Anterior cingulate cortex (tissue), 58 donors: ENCODE measurements at places on chromosomes 2 and 18.

- no peak for DNase-seq
These were observed 328.4 kb upstream of the DDX18 start for GRCh38 chr2:117486081-117486480.

DNA sequence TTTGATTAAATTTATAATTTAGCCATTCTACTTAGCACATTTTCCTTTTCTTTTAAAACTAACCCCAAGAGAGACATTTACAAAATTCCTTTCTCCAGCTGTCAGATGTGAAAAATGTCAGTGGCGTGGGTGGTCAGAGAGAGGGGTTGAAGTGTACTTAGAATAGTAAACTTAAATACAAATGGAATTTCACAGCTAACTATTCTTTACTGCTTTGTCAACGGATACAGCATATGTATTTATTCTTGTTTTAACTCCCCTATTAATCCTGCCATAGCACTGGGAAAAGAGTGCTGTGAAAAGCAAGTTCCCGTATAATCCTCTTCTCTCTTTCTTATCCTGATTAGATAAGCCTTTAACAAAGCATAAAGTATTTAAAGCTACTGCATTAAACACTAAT, 191.4 kb upstream of the CHAC2 start:
- no peak for DNase-seq

DNA sequence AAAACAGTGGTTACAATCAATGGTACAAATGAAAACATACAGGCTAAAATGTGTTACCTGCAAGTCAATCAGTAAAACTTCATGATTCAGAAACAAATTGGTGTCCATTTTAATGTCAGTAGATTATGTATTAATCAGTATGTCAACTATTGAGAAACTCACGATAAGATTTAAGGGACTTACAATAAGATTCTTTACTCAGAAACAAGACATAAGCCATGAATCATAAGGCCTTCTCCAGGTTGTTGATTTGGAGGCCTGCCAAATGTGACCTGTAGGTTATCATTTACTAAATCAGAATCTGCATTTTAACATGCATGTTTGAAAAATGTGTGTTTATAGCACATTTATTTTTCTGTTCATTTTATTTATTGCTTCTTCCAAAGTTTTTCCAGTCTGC, 623.1 kb downstream of the CCDC85A start:
- DNase-seq: no peak

- no peak for DNase-seq
These were observed 70.6 kb downstream of the GDF7 start for GRCh38 chr2:20737505-20737904.

DNA sequence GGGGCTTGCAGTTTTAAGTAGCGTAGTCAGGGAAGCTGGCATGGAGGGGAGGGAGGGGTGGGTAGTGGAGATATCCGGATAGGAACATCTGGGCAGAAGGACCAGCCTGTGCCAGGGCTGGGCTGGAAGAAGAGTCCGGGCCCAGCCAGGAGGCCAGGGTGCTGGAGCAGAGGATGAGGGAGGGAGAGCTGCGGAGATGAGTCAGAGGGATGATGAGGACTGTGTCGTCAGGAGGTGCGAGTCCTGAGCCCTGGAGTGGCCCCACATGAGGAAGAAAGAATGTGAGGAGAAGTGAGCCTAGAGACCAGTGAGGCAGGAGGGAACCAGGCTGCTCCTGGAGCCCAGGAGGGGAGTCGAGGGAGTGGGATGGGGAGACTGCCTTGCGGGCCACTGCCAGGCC, 82.4 kb downstream of the CTIF start:
- no peak for DNase-seq

GRCh38 chr2:102059151-102059550, 67.4 kb downstream of the IL1R2 start:
- DNase-seq: no peak

- no peak for DNase-seq
These were observed 124.3 kb upstream of the PELI1 start for GRCh38 chr2:64268330-64269048.

- no peak for DNase-seq
These were observed 14.1 kb upstream of the INO80C start for GRCh38 chr18:35511833-35512232.

- no peak for DNase-seq
These were observed 226.6 kb upstream of the AGAP1 start for GRCh38 chr2:235267251-235267650.

DNA sequence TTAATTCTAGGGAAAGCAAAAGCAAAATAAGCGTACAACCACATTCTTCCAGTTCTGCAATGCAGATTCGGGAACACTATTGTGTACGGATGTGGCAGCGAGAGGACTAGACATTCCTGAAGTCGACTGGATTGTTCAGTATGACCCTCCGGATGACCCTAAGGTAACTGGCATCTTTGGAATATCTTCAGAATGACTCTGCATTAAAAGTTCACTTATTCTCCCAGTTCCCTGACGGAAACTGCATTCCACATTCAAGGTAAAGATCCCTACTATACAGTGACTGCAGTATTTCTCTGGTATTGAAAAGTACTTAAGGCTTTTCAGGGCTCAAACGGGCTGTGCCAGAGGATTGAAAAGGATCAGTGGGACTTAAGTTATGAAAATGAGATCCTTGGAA, 10.9 kb downstream of the DDX18 start:
- no peak for DNase-seq

DNA sequence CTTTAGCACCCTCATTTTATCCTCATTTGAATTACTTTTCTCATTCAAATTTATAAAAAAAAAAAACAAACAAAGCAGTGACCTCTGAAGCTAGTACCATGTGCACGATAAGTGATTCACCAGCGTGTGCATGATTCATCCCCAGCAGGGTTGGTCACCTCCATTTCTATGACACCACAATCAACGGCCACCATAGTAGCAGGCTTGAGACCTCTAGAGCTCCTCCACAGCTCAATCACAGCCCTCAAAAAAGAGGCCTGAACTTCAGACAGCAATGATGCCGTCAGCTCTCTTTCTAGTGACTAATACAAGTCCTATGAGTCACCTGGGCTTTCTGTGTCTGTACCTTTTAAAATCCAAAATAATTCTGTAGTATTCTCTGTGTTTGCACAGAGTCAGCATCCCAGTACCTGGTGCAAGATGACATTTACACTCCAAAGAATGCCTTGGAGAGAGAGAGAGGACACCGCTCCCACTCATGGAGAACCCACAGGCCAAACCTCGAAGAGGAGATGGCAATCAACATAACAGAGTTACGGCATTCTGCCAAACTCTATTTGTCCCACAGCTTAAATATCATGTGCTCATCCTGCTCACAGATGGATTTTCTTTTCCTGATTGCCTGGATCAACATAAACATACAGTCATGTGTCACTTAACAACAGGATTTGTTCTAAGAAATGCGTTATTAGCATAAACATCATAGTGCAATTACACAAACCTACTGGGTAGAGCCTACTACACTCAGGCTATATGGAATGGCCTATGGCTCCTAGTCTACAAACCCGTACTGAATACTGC, 58.7 kb downstream of the L3MBTL4 start:
- no peak for DNase-seq

GRCh38 chr2:172333235-172333977, 94.0 kb upstream of the ITGA6 start:
- no peak for DNase-seq

GRCh38 chr2:19685731-19686130, 216.1 kb downstream of the TTC32 start:
- DNase-seq: no peak

DNA sequence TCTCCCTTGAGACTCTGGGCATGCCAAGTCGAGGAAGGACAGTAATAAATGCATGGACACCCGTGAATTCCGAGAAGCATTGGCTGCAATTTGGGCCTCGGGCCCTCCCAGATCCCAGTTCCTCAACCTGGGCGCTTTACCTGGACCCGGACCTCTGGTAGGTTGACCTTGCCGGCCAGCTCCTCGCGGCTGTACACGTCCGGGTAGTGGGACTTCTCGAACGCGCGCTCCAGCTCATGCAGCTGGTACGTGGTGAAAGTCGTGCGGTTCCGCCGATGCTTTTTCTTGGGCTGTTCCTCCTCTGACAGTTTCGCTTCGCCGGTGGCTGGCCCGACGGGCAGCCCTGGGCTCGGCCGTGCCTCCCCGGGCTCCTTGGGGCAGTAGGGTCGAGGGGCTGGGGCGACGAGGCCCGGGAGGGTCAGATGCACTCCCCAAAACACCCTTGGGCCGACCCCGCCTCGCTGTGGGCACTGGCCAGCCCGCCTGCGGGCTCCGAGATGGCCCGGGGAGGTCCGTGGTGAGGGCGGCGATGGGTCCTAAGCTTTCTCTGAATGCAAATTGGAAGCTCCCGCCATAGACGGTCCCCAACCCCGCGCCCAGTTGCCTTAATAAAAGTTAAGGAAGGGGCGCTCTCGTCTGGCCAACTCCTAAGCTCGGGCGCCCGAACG, 899 bp downstream of the RAX start:
- no peak for DNase-seq

GRCh38 chr2:233003658-233004555, 9.1 kb downstream of the NGEF start:
- DNase-seq: no peak

DNA sequence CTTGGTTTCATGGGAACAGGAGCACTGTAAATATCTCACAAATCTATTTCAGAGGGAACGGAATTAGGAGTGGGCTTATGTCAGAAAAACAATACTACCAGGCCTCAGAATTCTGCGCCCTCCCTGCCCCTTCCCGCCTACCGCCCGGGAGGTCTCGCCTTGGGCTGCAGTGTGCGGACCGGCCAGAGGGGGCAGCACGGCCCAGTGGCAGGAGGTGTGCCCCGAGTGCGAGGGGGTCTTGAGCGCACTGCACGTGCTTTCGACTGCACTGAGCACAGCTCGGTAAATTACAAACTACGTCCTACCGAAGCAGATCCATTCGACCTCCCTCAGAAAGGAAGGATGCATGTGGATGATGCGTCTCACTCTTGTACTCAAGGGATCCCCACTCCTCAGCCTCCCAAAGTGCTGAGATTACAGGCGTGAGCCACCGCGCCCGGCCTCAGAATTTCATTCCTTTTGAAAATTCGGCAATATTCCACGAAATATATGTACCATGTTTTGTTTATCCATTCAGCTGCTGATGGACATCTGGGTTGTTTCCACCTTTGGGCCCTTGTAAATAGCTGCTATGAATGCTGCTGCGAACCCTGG, 297.0 kb downstream of the BCL2 start:
- DNase-seq: no peak

DNA sequence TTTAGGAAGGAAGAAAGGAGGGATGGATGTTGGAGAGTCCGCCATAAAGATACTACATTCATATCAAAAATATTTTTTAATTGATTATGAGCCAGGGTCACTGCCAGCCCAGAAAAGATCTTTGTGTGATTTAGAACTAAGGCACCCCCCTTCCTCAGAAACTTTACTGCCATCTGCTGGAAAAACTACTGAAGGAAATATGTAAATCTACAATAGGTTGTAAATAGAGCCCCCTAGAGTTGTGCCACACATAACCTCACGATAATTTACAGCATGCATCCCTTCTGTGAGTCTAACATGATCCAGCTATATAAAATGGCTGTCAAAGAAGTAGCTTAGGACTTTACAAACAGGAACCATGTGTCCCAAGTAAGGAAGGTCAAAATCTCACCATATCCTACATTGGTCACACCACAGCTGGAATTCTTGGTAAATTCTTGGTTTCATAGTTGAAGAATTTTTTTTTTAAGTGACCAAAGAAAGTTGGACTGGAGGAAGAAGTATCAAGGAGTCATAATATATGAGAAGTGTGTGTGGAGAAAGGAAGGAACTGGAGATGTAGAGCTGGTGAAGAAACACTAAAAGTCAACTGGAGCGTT, 152.5 kb downstream of the CYP26B1 start:
- no peak for DNase-seq

- peak; percentile 54 for DNase-seq
These were observed 638 bp downstream of the ST3GAL5 start for GRCh38 chr2:85888020-85888683.

GRCh38 chr2:191032588-191033429, 18.8 kb upstream of the STAT1 start:
- no peak for DNase-seq

GRCh38 chr2:32553829-32554432, 73.9 kb upstream of the TTC27 start:
- DNase-seq: no peak

- DNase-seq: no peak
These were observed 10.5 kb downstream of the AQP12B start for GRCh38 chr2:240672076-240672700.

- no peak for DNase-seq
These were observed 59.1 kb downstream of the REV1 start for GRCh38 chr2:99430614-99431291.

DNA sequence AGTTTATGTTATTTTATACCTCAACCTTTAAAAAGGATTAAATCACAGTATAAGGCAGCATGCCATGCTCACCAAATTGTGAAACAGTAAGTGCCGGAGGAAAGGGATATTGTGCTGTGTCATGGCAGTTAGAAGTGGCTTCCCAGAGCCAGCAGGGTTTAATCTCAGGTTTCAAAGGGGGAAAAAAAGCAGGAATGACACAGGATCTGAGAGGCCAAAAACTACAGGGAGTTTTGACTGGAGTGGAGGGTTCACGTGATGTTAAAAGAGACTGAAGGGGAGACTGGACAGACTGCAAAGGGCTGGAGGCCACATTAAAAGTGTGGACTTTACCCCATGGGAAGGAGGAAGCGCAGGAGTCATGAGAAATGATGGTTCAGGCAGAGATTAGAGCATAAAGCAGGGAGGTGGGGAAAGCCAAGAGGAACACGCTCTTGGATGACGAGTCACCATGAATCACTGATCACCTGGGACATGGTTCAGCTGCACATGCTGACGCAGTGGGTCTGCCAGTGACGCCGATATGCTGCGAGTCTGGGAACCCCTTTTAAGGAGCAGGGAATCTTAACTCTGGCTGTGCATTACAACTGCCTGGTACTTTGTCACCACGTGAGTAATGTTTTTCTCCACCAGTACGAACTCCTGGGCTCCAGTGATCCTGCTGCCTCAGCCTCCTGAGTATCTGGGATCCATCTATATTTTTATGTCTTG, 6.1 kb downstream of the CHMP1B start:
- DNase-seq: no peak

DNA sequence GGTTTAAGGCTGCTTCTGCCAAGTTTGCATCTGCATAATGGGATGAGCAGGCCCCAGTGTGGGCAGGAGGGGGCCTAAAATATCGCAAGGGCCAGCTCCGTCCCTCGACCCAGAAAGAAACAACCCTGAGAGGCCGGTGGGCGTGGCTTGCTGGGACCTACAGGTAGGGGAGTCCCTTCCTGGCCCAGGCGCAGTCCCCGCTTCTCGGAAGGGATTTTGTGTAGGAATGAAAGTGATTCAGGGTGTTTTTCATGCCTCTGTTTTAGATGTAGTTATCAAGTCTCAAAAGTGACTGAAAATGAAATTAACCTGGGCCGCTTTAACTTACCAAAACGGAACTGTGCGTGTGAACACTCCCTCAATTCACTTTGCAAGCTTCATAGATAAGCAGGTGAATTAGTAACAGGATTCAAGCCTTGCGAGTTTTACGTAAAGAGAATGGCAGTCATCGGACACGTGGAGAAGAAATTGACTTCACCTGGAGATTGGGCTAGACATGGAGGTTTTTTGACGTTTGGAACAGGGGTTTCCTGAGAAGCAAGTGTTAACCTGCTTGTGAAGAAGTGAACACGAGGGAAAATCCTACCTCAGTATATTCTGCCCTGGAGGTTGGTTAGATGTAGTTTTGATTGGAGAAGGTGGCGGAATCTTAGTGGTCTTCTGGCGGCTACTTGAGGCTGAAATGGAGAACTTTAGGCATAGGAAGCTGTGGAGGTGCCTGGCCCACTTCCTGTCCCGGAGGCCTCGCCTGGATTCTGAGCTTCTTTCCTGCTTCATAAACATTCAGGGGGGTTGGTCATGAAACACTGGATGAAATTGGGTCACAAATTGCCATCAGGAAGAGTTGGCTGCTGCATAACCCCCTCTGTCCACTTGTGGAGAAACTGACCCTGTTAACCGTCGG, 1.7 kb downstream of the NCK2 start:
- no peak for DNase-seq
